ENCODE measurements at places on chromosomes 12 and 14. TPM values are rescaled to one million over a fixed set of nuclear protein-coding genes. Genes with fewer than 3 reads are reported as not detected.
A peak's percentile ranks its signal among the peaks of the same experiment; 100 is the strongest.

GRCh38 chr14:88559852-88560251, 3.0 kb upstream of the ZC3H14 start:
- DNase-seq = no peak

GRCh38 chr12:104460973-104461698, 4.4 kb downstream of the CHST11 start:
- DNase-seq = no peak

GRCh38 chr12:57299514-57300016, 48.6 kb upstream of the STAC3 start:
- DNase-seq = no peak

GRCh38 chr14:57998766-57999165, 132.9 kb upstream of the SLC35F4 start:
- DNase-seq = no peak

GRCh38 chr14:63499701-63500250, 43.4 kb downstream of the PPP2R5E start:
- DNase-seq = no peak

GRCh38 chr12:26691234-26691970, 141.6 kb downstream of the ITPR2 start:
- DNase-seq = no peak

DNA sequence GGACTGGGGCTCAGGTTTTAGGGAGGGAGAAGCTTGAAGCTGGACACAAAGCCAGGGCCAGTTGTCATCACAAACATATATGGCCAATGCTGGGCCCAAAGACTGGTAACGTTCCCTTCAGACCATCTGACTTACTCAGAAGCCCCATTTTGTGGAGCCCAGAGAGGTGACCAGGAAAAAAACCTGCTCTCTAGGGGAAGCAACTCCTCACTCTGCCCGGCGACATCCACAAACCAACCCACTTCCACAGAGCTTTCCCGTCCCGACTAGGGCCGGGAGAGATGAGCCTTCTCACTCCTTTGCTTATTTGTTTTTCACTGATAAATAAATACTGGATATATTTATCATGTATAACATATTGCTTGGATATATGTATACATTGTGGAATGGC, 180.9 kb upstream of the RTL1 start:
- DNase-seq = no peak

DNA sequence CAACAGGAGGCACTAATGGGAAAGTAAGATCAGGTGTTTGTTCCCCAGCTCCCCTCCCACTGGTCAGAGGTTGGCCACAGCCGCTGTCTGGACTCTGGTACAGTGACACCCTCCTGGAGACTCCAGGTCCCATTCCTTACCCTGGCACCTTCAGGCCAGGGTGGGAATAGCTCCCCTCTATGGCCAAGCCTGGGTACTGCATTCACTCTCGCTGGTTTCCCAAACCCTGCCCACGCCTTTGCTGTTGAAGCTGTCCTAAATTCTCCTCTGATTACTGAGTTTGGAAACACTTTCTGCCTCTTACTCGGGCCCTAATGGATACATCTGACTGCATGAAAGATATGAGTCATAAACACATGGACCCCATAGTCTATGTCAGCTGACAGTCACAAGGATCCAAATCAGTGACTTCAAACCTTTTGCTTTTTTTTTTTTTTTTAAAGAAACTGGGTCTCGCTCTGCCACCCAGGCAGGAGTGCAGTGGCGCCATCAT, 17.9 kb downstream of the HRK start:
- no peak for DNase-seq

GRCh38 chr14:41817626-41818025, 210.9 kb downstream of the LRFN5 start:
- DNase-seq = no peak

GRCh38 chr12:131196220-131196619, 242.5 kb downstream of the ADGRD1 start:
- DNase-seq = no peak

DNA sequence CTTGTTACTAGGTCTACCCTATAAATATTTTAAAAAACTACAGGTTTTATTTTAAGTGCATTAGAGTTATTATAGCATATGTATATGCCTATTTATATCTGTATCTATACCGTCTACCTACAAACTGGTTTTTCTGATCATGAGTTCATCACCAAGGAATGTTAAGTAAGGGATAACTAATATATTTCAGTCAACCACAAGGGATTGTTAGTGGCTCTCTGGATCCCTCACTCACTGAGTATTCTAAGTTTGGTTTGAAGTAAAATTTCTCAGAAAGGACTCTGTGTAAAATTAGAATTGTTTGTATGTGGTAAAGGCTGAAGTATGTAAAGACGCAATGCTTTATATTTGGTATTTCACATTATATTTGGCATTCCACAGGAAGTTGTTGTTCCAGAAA, 4.8 kb downstream of the EPYC start:
- DNase-seq = no peak

DNA sequence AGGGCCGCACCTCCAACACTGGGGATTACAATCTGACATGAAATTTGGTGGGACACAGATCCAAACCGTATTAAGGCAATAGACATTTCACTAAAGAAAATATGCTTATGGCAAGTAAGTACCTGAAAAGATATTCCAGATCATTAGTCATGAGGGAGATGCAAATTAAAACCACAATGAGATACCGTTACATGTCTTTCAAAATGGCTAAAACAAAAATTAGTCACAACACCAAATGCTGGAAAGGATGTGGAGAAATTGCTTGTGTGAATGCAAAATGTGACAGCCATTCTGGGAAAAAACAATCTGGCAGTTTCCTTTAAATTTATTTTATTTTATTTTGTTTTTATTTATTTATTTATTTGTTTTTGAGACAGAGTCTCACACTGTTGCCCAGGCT, 82.3 kb upstream of the PTGDR start:
- DNase-seq = no peak

DNA sequence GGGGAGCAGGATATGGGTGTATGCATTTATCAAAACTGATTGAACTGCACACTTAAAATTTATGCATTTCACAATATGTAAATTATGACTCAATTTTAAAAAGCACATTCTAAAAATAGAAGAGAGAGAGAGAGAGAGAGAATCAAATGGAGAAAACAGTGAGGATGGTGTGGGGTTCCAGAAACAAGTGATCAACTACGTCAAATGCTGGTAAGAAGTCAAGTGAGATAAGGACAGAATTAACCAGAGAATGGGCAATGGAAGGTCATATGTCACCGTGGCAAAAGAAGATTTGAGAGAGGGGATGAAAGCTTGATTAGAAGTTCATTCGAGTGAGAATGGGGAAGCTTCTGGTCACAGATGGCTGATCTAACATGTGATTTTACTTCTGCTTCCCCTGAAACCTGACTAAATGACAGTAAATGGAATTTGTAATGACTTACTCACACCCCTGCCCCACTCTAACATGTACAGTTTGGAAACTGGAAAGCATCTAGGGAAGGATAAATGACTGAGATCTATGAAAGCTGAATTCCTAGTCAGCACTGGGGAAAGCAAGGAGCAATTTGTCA, 276.5 kb upstream of the AMIGO2 start:
- DNase-seq = no peak

- DNase-seq = no peak
Measured at GRCh38 chr12:112096667-112097066, 11.9 kb downstream of the NAA25 start.

- no peak for DNase-seq
Measured at GRCh38 chr12:87368259-87368658, 660.9 kb downstream of the C12orf50 start.

DNA sequence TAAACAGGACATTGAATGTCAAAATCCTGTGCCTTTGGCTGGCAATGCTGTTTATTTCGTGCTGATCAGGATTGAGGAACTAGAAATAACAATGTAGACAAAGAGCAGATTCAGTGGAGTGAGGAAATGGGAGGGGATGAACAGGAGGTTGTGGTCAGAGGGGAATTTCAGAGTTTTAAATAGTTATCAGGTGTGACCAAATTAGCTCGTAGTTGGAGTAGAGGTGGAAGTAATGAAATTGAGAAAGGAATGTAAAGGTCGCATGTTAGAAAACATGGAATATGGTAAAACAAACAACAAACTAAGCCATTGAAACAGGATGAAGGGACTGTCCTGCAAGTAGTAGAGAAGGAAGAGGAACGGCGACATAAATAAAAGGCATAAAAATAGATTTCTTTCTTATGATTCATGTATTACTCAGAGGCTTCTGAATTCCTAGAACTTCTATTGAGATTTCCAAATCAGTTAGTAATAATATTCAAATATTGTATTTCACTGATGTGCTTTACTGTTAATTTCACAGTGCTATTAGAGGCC, 9.5 kb upstream of the SAV1 start:
- no peak for DNase-seq

GRCh38 chr12:30622509-30622908, 73.2 kb downstream of the IPO8 start:
- no peak for DNase-seq

DNA sequence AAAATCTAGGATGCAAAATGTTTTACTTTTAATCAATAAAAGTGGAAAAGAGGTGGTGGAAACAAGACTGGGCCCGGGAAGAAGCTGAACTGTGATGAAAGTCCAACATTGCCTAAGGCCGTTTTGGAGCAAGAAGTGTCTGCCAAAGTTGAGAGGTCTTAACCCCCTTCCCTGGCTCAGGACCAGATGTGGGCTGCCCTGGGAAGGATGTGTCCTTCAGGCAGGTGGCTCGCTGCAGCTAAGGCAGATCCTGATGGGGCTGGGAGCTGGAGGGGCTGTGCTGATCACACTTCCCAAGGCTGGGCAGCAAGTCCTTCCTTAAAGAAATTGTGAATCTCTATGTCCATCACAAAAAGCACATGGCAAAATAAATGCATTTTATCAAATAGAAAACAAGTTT, 581.6 kb downstream of the GALC start:
- no peak for DNase-seq

DNA sequence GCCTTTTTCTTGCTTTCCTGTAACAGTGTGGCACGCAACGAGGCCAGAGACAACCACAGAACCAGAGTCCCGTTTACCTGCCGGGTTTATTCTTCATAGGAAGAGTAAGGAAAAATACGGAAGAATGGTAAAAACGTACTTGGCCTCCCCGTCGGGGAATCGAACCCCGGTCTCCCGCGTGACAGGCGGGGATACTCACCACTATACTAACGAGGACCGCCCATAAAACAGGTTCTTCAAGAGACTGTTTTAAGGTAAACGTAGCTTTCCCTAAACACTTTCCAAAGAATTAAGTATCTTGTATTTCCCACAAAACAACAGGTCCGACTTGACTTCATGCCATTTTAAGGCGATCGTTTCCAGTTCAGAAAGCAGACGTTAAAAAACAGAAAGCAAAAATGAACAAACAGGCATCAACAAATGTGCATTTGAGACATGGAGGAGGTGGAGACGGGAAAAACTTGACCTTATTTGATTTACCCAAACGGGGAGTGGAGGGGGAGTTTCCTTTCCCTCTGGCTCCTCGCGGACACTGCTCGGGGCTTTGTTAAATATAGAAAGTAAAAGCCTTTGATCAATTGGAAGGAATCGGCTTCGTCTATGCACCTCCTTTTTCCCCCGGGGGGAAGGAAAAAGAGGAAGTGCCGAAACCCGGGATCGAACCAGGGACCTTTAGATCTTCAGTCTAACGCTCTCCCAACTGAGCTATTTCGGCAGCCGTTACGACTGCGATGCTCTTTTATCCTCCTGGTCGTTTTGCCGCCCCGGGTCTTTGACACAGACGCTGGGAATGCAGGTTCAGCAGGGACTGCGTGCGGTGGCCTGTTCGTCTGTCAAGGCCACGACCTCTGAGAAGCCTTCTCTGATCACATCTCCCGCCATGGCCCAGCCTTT, 13.0 kb upstream of the UBC start:
- peak; percentile 91 for DNase-seq

DNA sequence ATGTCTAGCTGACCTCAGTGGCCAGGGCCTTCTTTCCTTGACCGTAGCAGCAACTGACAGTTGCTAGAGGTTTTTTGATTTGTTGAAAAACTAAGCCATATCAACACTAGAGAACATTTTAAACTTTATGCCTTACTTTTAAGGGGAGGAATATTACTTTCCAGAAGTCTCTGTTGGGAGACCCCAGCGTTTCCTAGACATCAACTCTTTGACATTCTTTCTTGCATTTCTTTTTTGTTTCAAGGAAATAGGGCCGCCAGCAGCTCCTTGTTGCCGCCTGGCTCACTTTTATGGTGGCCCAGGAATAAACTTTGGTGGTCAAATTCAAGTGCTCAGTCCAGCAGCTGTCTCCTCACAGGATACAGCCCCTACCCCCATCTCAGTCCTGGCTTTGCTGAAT, 2.5 kb upstream of the HOXC11 start:
- DNase-seq = no peak

DNA sequence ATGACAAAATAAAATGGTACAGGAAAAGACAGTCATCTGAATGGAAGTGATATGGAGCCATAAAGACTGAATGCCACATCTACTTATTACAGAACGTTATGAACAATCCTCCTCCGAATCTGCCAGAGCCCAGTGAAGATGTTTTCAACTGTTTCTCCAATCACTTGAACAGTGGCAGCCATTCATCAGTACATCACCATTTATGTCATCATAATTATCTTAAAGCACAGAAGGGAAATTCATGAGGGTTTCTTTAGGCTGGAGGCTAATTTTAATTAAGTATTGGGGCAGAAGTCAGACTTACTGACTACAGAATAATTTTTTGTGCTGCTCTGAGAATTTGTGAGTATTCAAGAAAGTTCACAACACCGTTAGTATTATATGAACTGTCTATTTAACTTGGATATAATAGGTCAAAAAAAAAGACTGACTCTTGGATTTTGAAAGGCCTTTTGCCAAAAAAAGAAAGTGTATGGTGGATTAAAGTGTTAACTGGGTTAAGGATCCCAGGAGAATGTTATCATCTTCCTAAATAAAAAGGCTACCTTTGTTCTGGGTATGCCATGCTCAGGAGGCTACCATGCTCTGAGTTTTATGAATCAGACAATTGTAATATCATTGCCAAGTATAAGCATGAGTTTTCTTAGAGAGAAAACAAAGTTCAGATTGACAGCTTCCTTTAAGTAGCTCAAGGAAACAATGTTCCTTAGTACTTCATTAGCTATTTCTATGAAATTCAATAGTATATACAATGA, 40.1 kb downstream of the PDZRN4 start:
- no peak for DNase-seq

DNA sequence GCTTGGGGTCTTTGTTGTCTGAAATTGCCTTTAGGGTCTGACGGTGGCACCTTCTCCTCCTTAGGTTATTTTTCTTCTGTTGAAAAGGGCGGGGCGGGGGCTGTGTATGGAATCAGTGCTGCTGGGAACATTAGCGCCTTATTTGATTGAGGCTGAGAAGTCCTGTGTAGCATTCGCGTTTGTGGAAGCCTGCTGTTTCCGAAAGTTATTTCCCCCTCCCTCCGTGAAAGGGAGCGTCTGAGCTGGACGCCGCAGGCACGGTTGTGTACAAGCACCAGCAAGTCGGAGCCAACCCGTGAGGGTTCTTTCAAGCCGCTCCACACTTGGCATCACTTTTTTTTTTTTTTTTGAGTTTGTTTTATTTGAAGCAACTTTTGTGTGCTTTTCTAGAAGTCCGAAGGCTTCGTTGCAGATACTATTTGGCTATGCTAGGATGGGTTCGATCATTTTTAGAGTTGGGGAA, 1.1 kb downstream of the SYNE2 start:
- no peak for DNase-seq

- no peak for DNase-seq
Measured at GRCh38 chr14:88990856-88991255, 166.4 kb downstream of the TTC8 start.

FAM222A gene
- 7.8 TPM for total RNA-seq

GAS2L3 gene
- 2.8 TPM for total RNA-seq

ACRBP gene
- total RNA-seq = 1.6 TPM

CYP27B1 gene
- 0.24 TPM for total RNA-seq

TMCC3 gene
- total RNA-seq = 2.3 TPM

KRT77 gene
- total RNA-seq = not detected

FIGNL2 gene
- total RNA-seq = 0.32 TPM

MEG3 gene
- 25.4 TPM for total RNA-seq

LRRC10 gene
- 30.3 TPM for total RNA-seq

TSPAN11 gene
- total RNA-seq = 1.9 TPM

PLEK2 gene
- total RNA-seq = 0.40 TPM
